Activated naive CD4-positive, alpha-beta T cell (primary cell): ENCODE measurements at places on chromosomes 6 and 20.

DNA sequence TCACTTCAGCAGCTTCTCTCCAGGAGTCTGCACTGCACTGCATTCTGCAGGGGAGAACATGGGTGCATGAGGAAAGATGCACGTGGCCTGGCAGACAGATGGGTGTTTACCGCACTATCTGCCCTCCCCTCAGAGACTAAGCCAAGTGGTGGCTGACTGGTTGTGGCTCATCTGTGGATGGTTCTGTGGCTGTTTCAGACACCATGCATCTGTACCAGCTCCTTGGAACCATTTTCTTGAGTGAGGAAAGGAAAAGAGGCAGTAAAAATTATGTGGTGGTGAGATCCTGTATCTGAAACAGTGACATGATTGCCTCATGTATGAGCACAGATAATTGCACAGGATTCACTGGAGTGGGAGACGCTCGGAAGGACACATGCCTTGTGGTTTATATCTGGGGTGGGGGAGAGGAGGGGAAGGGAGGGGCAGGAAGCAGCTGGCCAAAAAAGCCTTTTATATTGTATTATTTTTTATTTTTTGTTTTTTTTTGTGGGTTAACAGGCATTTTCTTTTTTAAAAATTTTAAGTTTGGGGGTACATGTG, 161.7 kb downstream of the ERMARD start:
- no peak for DNase-seq

GRCh38 chr20:41111578-41111951, 25.8 kb upstream of the PLCG1 start:
- DNase-seq, result no peak

- DNase-seq, result no peak
Measured at GRCh38 chr6:113464960-113465359, 392.2 kb upstream of the MARCKS start.

DNA sequence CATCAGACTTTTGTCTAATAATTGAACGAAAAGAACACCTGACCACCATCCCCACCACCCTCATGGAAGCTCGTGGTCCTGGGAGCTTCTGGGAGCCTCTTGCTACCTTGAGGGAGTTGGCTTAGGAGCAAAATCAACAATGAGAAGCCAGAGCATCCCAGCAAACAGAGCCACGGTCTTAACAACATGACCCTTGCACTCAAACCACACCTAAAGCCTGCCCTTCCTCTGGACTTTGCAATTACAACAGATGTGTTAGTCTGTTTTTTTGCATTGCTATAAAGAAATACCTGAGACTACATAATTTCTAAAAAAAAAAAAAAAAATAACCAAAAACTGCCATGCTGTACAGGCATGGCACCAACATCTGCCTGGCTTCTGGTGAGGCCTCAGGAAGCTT, 9.5 kb upstream of the RBM24 start:
- no peak for DNase-seq

GRCh38 chr6:52611833-52612232, 35.0 kb upstream of the TRAM2 start:
- DNase-seq, result no peak

- DNase-seq, result no peak
Measured at GRCh38 chr6:124984668-124985338, 22.6 kb downstream of the RNF217 start.

GRCh38 chr20:23291575-23292240, 58.9 kb upstream of the NXT1 start:
- no peak for DNase-seq

DNA sequence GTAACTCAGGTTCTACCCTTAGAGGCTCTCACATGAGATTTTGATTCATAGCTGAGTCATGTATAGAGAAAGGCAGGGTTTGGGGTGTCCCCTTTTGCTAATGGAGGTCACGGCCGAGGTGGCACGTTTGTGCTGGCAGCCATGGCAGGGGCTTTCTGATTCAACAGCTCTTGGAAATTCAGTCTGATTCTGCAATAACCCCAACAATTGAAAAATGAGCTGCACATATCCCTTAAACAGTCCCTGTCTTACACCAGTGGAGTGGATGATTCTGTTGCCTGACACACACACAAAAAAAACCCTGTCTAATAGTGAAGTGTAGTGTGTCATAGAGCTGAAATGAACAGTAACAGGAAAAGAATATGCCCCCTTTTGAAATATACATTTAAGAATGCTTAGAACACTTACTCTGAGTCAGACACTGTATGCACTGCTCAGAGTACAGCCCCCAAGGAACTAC, 40.4 kb upstream of the ARG1 start:
- DNase-seq, result no peak

- no peak for DNase-seq
Measured at GRCh38 chr6:142265476-142265875, 36.3 kb upstream of the ADGRG6 start.

- no peak for DNase-seq
Measured at GRCh38 chr20:34331838-34332237, 28.7 kb upstream of the AHCY start.
